ENCODE measurements at places on chromosomes 4 and X. TPM values are rescaled to one million over a fixed set of nuclear protein-coding genes. Genes with fewer than 3 reads are reported as not detected.

DNA sequence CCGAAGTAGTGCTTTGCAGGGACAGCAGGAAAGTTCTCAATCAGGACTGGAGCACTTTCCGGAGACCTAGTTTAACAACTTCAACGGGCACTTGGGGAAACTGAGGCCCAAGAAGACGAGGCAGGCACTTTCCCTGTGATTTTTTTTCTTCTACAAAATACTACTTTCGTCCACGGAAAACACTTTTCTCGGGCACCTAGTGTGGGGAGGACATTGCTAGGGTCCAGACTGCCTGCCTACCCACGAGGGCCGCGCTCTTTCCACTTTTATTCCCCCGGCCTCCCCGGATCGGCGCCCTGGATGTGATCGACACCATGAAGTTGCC is 125.4 kb upstream of the CXorf66 start:
- H3K27ac ChIP-seq: no peak overlapping the region
- H3K36me3 ChIP-seq: no peaks in the 10 kb centered on the region
- peaks cover 14% of the 10 kb centered on the region for H3K4me1 ChIP-seq

Gene GAGE13
- total RNA-seq: not detected

- no peaks in the 10 kb centered on the region for H3K27me3 ChIP-seq
- H3K36me3 ChIP-seq: no peaks in the 10 kb centered on the region
- DNase-seq: no peak
- no peaks in the 10 kb centered on the region for H3K4me1 ChIP-seq
Measured at GRCh38 chr4:114519368-114519767, 79.2 kb upstream of the UGT8 start.

DNA sequence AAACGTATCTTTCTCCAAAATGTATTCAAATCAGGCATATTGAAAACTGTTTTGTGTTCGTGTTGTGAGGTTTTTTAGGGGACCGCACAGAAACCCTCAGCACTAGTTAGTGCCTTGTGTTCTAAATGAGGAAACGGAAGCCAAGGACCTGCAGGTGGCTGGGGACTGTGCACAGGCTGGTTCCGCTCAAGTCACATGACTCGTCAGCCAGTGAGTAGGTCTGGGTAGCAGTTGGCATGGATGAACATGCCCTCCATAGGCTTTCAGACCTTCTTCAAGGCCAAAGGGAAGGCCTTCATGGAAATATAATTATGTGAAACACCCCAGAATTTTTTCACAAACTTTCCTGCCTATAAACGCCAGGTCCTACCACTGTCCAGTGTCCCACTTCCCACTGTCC is 1.3 kb upstream of the F11 start:
- no peaks in the 10 kb centered on the region for H3K4me1 ChIP-seq
- no peak overlapping the region for H3K4me3 ChIP-seq
- DNase-seq: no peak

GRCh38 chr4:124121461-124121971 is 591.0 kb downstream of the ANKRD50 start:
- H3K27ac ChIP-seq: no peak overlapping the region
- DNase-seq: no peak
- H3K4me1 ChIP-seq: no peaks in the 10 kb centered on the region
- no peaks in the 10 kb centered on the region for H3K36me3 ChIP-seq
- H3K27me3 ChIP-seq: no peaks in the 10 kb centered on the region

DNA sequence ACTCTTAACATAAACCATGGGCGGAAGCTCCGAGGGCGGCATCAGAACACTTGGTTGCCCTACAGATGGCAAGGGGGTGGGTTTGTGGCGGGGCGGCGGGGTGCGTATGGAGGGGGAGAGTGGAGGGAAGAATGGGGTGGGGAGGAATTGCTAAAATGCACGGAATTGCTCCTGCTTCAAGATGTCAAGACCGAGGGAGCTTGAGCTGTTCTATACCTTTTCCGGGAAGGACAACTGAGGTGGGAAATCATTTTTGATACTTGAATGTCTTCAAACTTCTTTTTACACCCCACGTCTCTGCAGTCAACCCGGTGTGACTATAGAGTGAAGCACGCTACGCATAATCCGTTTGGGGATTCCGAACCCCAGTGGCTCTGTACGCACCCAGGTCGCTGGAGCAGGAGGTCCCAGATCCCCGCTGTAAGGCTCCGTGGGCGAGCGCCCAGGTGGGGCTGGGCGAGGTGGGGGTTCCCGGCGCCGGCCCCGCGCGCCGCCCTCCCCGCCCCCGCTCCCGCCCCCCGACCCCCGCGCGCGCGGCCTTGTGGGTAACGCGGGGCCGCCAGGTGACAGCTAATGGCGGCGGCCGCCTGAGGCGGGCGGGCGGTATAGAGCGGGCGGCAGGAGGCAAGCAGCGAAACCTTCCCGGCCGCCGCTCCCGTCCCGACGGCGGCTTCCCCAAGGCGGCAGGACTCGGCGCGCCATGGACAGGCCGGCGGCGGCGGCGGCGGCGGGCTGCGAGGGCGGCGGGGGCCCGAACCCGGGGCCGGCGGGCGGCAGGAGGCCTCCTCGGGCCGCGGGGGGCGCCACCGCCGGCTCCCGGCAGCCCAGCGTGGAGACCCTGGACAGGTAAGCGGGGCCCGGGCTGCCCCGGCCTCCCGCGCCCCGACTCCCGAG is at the start of gene MTMR1:
Gene MTMR1, plus strand, starts transcription at position 566 of the 894 bp plus-strand sequence. Its CDS starts 135 bp downstream, at position 701.
- H3K27ac ChIP-seq: peak within 1 kb of the TSS; percentile 89
- no peaks in the 10 kb centered on the region for H3K27me3 ChIP-seq
- no peaks in the 10 kb centered on the region for H3K36me3 ChIP-seq
- H3K4me1 ChIP-seq: peaks cover 62% of the 10 kb centered on the region
- peak; percentile 39 for DNase-seq

Gene MAGEA4
- not detected for total RNA-seq

Gene HTR2C
- total RNA-seq: not detected

GRCh38 chrX:52585892-52586291 is 68.8 kb downstream of the SSX7 start:
- no peaks in the 10 kb centered on the region for H3K27me3 ChIP-seq
- no peak for DNase-seq
- no peak overlapping the region for H3K27ac ChIP-seq
- H3K4me3 ChIP-seq: no peak overlapping the region
- no peaks in the 10 kb centered on the region for H3K4me1 ChIP-seq

Measured in natural killer cell (primary cell).